Lung (tissue), 17 donors: ENCODE measurements at places on chromosomes 11 and 22. TPM values are rescaled to one million over a fixed set of nuclear protein-coding genes. Genes with fewer than 3 reads are reported as not detected.

INS gene
- not detected for total RNA-seq

KIAA1671 gene
- total RNA-seq: 44.6 TPM

OR10G6 gene
- not detected for total RNA-seq

CHEK1 gene
- 5.8 TPM for total RNA-seq

P4HA3 gene
- 0.40 TPM for total RNA-seq

SLC5A12 gene
- total RNA-seq: 0.06 TPM

ART1 gene
- total RNA-seq: 0.68 TPM

TRMU gene
- 42.3 TPM for total RNA-seq

JHY gene
- total RNA-seq: 10.8 TPM

CLCF1 gene
- 9.8 TPM for total RNA-seq

UBQLNL gene
- 0.85 TPM for total RNA-seq

DNA sequence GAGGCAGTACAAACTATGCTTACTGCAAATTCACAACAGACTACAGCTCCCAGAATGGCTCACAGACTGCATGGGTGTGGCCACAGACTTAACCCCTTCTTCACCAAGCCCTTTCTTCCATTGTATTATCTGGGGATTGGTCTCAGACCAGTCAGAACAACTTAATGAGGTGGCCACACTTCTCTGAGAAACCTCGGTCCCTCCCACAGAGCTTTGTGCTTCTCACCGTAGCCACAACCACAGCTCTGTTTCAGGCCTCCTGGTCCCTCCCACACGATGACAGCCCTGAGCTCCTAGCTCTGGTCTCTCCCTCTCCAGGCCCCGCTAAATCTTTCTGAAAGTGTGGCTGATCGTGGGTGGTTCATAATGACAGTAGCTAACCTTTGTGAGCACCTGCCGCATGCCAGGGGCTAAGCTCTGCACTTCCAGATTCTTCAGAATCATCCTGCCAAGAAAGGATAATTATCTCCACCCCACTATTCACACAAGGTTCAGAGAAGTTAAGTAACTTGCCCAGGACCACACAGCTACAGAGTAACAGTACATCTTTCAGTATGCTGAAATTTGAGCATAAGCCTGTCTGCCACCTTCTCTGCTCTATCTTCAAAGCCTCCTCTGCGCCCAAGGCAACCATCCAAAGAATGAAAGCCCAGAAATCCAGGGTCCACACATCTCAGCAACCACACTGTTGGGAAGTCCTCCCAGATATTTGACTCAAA, 5.4 kb downstream of the PDE2A start:
- no peak for DNase-seq

DNA sequence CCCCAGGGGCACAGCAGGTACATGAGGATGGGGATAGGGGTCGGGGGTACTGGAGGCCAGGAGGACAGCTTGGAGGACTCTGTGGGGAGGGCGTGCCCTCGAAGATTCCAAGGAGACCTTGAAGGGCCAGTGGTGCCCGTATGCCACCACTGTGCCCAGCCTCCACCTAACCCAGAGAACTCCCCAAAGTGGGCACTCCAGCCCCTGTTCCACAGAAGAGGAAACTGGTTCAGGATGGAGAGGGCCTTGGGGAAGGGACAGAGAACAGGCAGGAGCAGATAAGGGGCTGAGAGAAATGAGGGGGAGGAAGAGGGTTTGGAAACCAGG, 2.2 kb upstream of the PHLDA2 start:
- DNase-seq: no peak

GRCh38 chr11:99781074-99781473, 760.3 kb downstream of the CNTN5 start:
- DNase-seq: no peak

DNA sequence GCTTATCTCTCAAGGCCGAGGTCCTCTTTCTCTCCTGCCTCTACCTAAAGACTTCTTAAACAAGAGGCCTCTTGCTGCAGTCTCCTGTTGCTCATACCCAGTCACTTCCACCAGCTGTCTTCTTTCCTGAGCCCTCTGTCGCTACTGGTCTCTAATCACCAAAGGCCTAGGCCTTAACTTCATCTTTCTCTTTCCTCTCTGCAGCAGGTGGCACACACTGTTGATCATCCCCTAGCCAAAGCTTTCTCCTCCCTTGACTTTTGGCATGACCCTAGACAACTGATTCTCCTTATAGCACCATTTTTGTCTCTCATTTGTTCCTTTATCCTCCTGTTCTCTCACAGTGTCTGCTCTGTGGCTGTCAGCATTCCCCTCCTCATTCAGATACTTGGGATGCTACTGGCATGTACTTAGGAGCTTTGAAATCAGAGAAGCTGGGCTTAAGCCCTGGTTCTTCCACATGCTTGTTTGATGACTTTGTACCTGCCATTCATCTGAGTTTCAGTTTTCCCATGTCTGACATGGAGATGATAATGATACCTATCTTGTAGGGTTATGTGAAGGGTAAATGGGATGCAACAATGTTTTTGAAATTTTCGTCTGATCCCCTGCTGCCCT, 22.4 kb downstream of the ENDOD1 start:
- no peak for DNase-seq

GRCh38 chr11:80593648-80594374, 1153.0 kb upstream of the TENM4 start:
- no peak for DNase-seq

GRCh38 chr22:32969502-32969901, 88.7 kb downstream of the SYN3 start:
- DNase-seq: no peak

GRCh38 chr11:68976095-68976494, 4.7 kb downstream of the MRGPRD start:
- no peak for DNase-seq

- no peak for DNase-seq
Measured at GRCh38 chr11:124832571-124832970, 32.4 kb upstream of the MSANTD2 start.

DNA sequence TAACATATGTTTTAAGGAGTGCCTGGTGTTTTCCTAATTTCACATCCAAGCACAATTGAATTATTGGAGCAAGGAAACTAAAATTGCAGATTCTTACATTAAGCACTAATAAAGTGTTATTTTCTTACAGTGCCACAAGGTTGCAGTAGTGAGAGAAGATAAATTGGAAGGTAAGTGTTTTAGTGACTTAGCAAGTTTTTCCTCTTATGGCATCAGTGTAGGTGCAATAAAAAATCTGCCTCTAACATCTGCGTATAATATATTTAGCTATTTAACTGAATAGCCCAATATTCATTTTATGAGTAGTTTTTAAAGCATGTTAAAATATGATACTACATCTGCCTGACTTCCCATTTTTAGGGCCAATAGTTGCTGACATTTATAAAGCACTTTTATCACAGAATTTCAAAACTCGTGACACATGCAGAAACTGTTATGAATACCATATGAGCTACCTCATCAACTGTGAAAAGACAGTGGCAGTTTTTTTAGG, 19.0 kb downstream of the POLD3 start:
- DNase-seq: peak; percentile 57

- no peak for DNase-seq
Measured at GRCh38 chr22:28920757-28921584, 37.6 kb downstream of the ZNRF3 start.

DNA sequence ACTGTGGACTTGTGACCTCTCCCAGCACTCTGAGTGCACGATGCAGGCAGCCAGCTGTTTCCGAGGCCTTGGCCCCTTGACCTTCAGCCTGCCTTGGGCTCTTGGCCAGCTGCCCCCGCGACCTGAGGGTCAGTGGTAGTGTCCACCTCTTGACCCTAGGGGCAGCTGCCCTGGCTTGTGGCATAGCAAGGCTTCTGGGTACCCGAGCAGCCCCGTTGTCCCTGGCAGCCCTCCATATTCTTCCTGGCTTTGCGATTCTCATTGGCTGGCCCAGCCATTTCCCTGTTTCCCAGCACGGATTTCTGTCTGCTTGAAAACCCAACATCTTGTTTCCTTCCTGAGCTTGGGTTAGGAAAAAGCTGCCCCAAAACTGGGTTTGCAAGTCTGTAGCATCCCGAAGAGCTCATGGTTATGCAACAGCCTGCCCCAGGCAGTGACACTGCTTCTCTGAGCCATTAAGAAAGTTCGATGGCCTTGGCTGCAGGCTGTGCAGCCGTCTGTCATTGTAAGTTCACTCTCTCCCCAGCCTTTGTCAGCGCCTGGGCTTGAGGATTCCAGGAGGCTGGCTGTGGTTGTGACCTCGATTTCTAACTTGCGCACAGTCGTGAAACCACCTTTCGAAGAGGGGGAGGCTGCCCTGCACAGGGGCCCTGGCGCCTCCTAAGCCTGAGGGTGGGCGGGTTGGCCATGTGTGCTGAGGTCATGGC, 48.8 kb downstream of the FBLN1 start:
- peak; percentile 69 for DNase-seq

DNA sequence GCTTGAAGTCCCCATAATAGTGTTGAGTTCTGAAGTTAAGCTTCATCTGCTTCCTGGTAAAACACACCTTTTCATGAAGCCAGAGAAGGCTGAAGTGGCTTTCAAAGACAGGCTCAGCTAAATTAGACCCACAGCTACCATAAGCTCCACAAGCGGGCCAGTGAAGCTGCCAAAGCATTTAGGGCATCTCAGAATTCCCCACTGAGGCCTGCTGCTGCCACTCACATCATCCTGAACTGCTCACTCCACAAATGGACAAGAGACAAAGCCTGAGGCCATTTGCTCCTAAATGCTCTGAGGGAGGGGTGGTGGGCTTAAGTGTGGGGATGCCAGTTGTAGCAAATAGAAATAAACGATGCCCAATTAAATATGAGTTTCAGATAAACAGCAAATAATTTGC, 14.6 kb downstream of the CCDC83 start:
- DNase-seq: no peak

GRCh38 chr11:58958500-58958899, 19.2 kb downstream of the GLYATL1 start:
- DNase-seq: no peak

DNA sequence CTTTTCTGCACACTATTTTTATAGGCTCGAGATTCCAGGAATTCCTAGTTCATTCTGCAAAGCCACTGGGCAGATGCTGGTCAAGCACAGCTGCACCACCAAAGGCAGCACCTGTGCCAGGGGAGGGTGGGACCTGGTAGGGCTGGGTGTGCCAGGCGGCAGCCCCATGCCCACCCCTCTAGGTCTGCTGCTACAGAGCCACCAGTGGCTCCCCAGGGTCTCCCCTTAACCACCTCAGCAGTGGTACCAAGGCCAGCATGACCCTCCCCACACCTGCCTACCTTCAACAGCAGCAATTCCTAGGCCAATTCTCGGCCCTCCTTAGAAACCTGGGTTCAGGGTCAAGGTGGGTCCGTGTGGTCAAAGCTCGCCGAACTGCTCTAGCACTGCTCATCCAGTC, 39.5 kb downstream of the PHF21B start:
- no peak for DNase-seq

DNA sequence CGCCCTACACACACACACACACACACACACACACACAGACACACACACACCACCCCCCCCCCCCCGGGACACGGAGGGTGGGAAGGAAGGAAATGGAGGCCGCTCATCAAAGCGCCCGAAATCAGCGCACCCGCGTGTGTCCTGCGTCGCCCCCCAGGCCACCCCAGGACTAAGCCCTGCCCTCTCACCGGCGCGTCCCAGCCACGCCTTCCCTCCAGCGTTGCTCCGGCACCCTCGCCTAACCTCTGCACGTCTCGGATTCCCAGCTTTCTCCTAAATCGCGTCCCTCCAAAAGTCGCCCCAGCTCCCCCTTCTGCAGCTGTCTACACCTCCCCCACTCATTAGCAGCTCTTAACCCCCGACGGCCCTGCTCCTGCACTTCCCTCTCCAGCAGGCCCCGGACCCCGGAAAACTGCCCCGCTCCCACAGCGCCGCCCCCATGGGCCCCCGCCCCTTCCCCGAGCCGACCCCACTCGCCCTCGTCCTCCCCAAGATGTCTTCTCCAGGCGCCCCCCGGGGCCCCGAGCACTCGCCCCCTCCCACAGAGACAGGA, 557 bp downstream of the PACSIN2 start:
- DNase-seq: peak; percentile 46

DNA sequence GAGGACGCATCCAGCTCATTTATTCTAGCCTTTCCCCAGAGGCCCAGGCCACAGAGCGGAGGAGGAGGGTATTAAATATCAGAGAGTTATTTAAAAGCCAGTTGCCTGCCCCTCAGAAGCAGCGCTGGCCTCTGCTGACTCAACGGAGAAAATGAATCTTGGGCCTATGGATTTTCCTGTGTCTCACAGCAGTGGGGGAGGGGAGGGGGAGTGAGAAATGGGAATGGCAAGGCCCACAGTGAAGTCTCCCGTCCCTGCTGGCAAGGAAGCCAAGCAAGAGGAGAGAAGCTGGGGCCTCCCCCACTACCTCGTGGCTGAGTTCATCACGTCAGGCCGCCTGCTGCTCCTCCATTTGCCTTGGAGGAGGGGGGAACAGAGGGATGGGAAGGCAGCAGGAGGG, 4.5 kb upstream of the TPBGL start:
- no peak for DNase-seq

DNA sequence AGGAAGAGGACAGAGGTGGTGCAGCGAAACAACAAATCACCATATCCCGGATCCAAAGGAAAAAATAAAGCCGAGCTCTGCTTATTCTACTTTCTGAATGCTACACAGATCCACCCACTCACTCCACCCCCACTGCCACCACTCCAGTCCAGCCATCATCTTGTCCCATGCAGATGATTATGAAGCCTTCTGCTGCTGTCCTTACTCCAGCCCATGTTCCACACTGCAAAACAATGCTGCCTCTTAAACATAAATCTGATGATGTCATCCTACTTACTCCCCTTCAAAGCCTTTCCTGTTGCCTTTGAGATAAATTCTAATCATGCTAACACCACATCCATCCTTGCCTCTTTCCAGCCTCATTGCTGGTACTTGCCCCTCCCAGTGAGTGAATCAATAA, 6.5 kb upstream of the DRD2 start:
- DNase-seq: no peak

GRCh38 chr11:115996808-115997188, 492.6 kb upstream of the CADM1 start:
- no peak for DNase-seq

DNA sequence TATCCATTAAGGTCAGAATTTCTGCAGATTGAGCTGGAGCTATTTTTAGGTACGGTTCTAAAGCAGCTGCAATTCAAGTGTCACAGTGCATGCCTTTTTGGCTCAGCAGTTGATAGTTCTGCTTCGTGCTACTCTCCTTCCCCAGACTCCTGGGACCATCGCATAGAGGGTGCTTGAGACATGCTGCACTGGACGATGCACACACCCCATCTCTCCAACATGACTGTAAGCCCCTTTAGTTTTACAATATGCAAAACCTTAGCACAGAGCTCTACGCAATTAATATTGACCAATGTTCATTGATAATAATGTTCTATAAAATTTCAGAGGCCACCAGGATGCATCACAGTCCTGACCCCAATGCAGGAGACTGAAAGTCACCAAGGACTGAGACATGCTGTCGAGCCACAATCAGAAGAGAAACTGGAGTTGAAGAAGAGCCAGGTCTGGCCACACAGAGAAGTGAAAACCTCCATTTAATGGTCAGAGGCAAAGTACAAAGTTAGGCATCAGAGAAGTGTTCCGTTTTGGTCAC, 120.9 kb upstream of the ZC3H12C start:
- peak; percentile 23 for DNase-seq

- no peak for DNase-seq
Measured at GRCh38 chr11:40384991-40385390, 1074.5 kb downstream of the LRRC4C start.

- no peak for DNase-seq
Measured at GRCh38 chr11:130523609-130524008, 75.2 kb downstream of the ADAMTS15 start.
